ENCODE measurements at places on chromosomes 5 and 9.

- H3K4me1 ChIP-seq = no peaks in the 10 kb centered on the region
- no peak overlapping the region for H3K27ac ChIP-seq
- H3K27me3 ChIP-seq = no peaks in the 10 kb centered on the region
- no peak for DNase-seq
These were observed 277.8 kb upstream of the FTMT start for GRCh38 chr5:121573721-121574382.

- peaks cover 8% of the 10 kb centered on the region for H3K27me3 ChIP-seq
- no peak overlapping the region for H3K4me3 ChIP-seq
- H3K36me3 ChIP-seq = peaks cover 3% of the 10 kb centered on the region
These were observed 164.8 kb upstream of the CDKN2B start for GRCh38 chr9:22173908-22174307.

DNA sequence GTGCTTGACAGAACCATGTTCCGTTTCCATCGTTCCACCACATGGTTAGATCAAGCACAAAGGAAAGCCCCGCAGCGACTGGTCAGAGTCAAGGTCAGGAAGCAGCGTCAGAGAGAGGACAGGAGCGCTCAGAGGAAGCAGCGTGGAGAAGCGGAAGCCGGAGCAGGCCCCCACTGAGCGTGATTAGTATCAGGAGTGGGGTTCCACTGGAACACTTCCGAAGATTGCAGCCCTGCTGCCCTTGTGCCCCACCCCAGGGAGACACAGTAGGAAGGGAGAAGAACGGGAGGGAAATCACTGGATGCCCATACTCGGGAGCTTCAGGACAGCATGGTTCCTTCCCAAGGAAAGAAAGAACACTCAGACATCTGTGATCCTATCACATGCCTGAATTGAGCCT is 189.0 kb upstream of the PANK3 start:
- no peak overlapping the region for H3K27ac ChIP-seq
- H3K4me1 ChIP-seq = no peaks in the 10 kb centered on the region
- no peak for DNase-seq
- no peak overlapping the region for H3K4me3 ChIP-seq

DNA sequence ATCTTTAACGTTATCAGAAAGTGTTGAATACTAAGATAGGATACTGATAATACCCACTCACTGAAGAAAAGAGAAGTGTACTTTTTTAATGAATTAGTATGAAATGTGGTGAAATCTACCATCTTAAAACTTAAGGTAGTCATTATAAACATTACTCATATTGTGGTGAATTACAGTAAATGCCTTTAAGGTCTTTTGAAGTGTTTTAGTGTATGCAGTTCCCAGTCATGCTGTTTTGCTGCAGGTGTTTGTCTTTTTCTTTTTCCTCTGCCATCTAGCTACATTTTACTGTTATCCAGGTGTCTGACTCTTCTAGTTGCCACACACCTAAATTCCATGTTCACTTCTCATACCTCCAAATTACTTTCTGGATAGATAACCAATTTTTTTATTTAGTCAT is 72.6 kb downstream of the ERMP1 start:
- peaks cover 32% of the 10 kb centered on the region for H3K36me3 ChIP-seq
- H3K4me3 ChIP-seq = no peak overlapping the region
- H3K4me1 ChIP-seq = peaks cover 34% of the 10 kb centered on the region
- no peak for DNase-seq

- no peaks in the 10 kb centered on the region for H3K27me3 ChIP-seq
- H3K4me3 ChIP-seq = no peak overlapping the region
- no peak overlapping the region for H3K27ac ChIP-seq
- DNase-seq = no peak
- peaks cover 5% of the 10 kb centered on the region for H3K4me1 ChIP-seq
These were observed 89.6 kb upstream of the CACNA1B start for GRCh38 chr9:137787786-137788505.

- no peaks in the 10 kb centered on the region for H3K4me1 ChIP-seq
- H3K27ac ChIP-seq = no peak overlapping the region
- no peak overlapping the region for H3K4me3 ChIP-seq
- DNase-seq = no peak
- H3K36me3 ChIP-seq = peaks cover 3% of the 10 kb centered on the region
These were observed 22.4 kb upstream of the CORO2A start for GRCh38 chr9:98214811-98215210.

- H3K4me1 ChIP-seq = peaks cover 24% of the 10 kb centered on the region
- H3K36me3 ChIP-seq = no peaks in the 10 kb centered on the region
- peak overlapping the region; percentile 54 for H3K4me3 ChIP-seq
- DNase-seq = no peak
These were observed 52.1 kb downstream of the C9orf50 start for GRCh38 chr9:129568560-129569501.

DNA sequence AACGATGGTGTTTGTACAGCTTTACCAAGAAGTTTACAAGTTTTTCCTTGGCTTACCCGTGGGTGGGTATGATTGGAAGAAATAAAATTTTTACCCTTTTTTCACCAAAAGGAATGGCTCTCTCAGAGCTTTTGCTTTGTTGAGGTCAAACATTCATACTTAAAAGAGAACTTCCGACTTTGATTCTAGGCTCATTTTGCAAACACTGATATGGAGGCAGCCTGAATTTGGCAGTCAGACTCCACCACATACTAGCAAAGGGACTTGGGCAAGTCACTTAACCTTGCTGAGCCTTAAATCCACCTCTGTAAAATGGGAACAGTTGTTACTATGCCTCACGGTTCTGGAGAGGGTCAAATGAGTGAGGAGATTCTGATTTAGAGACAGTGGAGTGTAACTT is 153.5 kb downstream of the PRKACG start:
- H3K27ac ChIP-seq = no peak overlapping the region
- DNase-seq = no peak
- H3K4me1 ChIP-seq = no peaks in the 10 kb centered on the region
- peaks cover 13% of the 10 kb centered on the region for H3K27me3 ChIP-seq

DNA sequence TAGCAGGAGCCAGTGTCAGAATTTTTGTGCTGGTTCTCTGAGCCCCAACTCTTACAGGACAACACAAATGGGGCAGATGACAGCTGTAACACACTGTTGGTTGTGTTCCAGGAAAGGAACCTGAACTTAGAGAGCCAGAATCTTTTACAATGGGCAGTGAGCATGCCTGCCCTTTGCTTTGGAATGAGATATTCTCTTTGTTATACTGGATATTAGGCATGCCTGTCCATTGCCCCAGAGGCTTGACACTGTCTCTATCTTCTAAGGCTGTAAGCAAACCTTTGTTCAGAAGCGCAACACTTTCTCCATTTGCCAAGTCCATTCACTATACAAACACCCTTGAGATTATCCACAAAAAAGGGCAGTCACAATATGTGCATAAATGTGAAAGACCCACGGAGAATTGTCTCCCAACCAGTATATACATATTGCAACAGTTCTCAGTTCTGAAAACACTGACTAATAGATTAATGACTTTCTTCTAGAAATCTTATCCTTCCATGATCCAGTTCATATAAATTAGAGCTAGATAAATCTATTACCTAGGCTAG is 26.3 kb upstream of the CEP120 start:
- no peak overlapping the region for H3K27ac ChIP-seq
- no peaks in the 10 kb centered on the region for H3K36me3 ChIP-seq
- no peak overlapping the region for H3K4me3 ChIP-seq
- DNase-seq = no peak

- no peaks in the 10 kb centered on the region for H3K27me3 ChIP-seq
- H3K4me3 ChIP-seq = no peak overlapping the region
- peaks cover 13% of the 10 kb centered on the region for H3K36me3 ChIP-seq
- H3K27ac ChIP-seq = no peak overlapping the region
- peaks cover 9% of the 10 kb centered on the region for H3K4me1 ChIP-seq
These were observed 61.4 kb upstream of the GLRX start for GRCh38 chr5:95884017-95884325.

DNA sequence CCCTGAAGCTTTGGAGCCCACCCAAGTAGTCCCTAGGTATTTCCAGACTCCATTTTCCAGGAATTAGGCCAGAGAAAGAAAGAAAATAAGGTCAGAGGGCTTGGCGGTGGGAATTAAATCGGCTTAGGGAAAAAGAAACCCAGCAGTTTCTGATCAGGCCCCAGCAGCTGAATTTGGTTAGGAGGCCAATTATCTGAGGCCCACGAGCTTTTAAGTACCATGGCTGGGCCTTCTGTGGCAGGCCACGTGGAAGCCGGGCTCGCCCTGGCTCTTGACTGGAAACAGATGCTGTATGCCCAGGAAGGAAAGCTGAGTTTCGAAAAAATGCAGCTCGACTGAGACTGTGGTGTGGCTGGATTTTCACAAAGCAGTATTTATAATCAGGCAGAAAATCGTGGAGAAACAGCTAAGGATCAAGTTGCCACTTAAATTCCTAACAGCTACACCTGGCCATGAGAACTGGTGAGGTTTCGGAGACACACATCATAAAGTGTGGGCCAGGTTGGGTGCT is 75.1 kb upstream of the PANK3 start:
- H3K27me3 ChIP-seq = no peaks in the 10 kb centered on the region
- peaks cover 1% of the 10 kb centered on the region for H3K4me1 ChIP-seq
- H3K4me3 ChIP-seq = no peak overlapping the region
- no peaks in the 10 kb centered on the region for H3K36me3 ChIP-seq

- peaks cover 25% of the 10 kb centered on the region for H3K36me3 ChIP-seq
- DNase-seq = no peak
- no peak overlapping the region for H3K27ac ChIP-seq
These were observed 106.7 kb downstream of the INSYN2B start for GRCh38 chr5:169873642-169874041.

DNA sequence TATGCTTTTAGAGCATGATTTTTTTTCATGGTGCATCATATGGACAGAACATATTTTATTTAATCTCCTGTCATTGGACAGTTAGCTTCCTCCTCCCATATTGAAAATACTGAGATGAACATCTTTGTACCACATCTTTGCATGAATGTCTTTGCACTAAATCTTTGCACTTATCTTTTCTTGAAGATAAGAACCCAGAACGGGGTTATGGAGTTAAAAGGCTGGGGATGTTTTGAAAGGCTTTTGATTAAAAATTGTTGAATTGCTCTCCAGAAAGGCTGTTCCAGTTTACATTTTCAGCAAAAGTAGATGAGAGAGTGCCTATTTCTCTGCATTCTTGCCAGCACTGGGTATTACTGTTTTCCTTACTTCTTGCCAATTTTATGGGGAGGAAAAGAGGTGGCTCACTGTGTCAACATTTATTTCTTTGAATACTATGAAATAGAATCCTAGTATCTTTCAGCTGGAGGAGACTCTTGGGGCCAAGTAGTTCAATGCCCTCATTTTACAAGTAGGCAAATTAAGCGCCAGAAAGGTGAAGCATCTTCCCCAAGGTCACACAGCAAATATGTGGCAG is 7.2 kb downstream of the NCS1 start:
- no peak for DNase-seq
- peaks cover under 1% of the 10 kb centered on the region for H3K27me3 ChIP-seq
- H3K27ac ChIP-seq = no peak overlapping the region
- no peaks in the 10 kb centered on the region for H3K36me3 ChIP-seq
- no peak overlapping the region for H3K4me3 ChIP-seq
- no peaks in the 10 kb centered on the region for H3K4me1 ChIP-seq

DNA sequence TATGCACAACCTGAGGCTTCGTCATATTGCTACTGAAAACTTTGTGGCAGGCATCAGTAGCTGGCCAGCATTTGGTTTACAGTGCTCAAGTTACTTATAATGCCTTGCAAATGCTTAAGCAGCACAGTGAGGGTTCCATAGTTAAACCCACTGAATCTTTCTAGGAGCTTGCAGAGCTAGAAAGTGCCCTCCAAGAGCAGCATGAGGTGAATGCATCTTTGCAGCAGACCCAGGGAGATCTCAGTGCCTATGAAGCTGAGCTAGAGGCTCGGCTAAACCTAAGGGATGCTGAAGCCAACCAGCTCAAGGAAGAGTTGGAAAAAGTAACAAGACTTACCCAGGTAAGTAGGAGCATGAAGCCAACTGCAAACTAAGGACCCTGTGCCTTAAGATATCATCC is 60.9 kb downstream of the CNTRL start:
- no peaks in the 10 kb centered on the region for H3K27me3 ChIP-seq
- H3K4me1 ChIP-seq = peaks cover 39% of the 10 kb centered on the region
- no peak for DNase-seq
- peaks cover 62% of the 10 kb centered on the region for H3K36me3 ChIP-seq
- no peak overlapping the region for H3K4me3 ChIP-seq

GRCh38 chr9:88979021-88979420 is 12.2 kb upstream of the S1PR3 start:
- no peak overlapping the region for H3K27ac ChIP-seq
- H3K27me3 ChIP-seq = peaks cover 14% of the 10 kb centered on the region
- DNase-seq = no peak
- H3K4me1 ChIP-seq = peaks cover 15% of the 10 kb centered on the region
- H3K36me3 ChIP-seq = no peaks in the 10 kb centered on the region

DNA sequence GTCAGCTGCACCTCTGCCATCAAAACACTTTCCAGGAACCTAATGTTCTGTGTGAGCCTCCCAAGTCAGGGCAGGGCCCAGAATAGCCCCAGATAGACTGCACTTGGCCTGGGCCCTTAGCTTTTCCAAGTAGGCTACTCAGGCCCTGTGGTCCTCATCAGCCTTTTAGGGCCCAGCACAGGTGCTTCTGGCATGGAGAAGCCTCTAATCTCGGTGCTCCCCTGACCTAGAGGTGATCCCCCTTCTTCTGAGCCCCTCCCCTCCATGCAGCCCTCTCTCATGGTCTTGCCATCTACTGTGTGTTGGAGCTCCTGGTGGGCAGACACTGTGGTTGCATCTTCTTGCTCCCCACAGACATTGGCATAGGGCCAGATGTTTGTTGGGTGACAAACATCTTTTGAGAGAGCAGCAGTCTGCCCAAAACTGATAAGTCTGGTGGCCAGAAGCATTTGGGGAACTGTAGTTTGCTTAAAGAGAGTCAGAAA is 28.1 kb downstream of the FRMPD1 start:
- H3K36me3 ChIP-seq = no peaks in the 10 kb centered on the region
- no peak overlapping the region for H3K4me3 ChIP-seq
- no peak for DNase-seq

DNA sequence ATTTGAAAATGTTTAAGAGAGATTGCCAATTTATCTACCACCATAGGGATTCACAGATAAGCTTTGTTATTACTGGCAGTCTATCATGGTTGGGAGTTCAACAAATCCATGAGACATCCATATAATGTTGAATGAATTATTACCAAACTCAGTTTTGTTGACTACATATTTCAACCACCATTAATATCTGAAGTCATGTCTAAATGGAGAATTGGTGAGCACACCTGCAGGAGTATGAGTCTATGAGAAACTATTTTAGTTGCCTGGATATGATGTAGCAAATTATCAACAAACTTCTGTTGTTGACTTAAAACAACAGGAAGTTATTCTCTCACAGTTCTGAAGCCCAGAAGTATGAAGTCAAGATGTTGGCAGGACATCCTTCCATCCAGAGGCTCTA is 126.8 kb upstream of the FBXL7 start:
- no peak for DNase-seq
- no peaks in the 10 kb centered on the region for H3K36me3 ChIP-seq
- H3K27me3 ChIP-seq = no peaks in the 10 kb centered on the region
- no peak overlapping the region for H3K27ac ChIP-seq
- no peaks in the 10 kb centered on the region for H3K4me1 ChIP-seq
